ENCODE measurements at places on chromosomes 6 and 20.

DNA sequence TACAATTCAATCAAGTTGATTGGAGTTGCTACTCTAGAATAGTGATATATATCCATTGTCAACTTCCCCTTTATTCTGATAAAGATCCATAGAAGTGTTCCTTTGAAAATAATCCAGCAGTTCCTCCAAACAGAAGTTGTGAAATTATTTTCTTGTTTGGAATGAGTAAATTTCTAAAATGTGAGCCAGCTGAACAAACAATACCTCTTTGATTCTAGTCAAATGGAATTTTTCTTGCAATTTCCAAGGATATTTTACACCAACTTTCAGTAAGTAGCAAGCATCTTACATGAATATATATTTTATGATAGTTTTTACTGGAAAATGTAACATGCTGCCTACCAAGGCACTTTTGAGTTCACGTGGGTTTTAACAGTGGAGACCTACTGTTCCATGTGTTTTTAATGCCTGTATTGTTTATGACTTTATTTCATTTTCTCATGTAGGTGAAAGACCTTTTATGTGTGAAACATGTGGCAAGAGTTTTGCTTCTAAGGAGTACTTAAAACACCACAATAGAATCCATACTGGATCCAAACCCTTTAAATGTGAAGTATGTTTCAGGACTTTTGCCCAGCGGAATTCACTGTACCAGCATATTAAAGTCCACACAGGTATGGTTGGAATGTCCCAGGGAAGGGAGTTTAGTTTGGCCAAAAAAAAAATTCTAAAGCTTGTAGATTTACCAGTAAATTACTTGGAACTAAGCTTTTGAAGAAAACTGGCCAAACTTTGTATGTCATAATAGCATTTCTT, 6.5 kb downstream of the GZF1 start:
- no peak for DNase-seq

DNA sequence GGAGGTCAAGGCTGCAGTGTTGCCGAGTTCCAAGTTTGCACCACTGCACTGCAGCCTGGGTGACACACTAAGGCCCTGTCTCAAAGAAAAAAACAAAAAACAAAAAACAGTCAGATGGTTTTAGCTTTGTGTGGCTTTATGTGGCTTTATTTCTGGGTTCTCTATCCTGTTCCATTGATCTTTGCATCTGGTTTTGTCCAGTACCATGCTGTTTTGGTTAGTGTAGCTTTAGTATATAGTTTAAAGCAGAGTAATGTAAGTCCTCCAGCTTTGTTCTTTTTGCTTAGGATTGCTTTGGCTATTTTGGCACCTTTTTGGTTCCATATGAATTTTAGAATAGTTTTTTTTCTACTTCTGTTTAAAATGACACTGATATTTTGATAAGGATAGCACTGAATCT, 225.5 kb downstream of the HDGFL1 start:
- DNase-seq = no peak

- no peak for DNase-seq
These were observed 41.3 kb upstream of the IL20RA start for GRCh38 chr6:137086031-137086430.

DNA sequence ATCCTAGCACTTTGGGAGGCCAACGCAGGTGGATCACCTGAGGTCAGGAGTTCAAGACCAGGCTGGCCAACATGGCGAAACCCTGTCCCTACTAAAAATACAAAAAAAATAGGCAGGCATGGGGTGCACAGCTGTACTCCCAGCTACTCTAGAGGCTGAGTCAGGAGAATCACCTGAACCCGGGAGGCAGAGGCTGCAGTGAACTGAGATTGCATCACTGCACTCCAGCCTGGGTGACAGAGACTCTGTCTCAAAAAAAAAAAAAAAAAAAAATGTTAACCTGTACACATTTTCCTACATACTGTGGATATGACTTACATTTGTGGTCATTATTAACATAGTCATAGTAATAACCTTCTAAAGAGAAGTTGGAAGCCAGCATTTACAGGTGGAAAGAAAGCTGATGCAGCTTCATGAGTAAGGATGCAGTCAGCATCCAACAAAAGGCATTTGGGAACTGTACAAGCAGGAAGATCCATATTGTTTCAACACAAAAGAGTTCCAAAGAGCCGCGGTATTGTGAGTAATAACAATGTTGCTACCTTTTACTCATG, 186.2 kb downstream of the GPX5 start:
- no peak for DNase-seq

DNA sequence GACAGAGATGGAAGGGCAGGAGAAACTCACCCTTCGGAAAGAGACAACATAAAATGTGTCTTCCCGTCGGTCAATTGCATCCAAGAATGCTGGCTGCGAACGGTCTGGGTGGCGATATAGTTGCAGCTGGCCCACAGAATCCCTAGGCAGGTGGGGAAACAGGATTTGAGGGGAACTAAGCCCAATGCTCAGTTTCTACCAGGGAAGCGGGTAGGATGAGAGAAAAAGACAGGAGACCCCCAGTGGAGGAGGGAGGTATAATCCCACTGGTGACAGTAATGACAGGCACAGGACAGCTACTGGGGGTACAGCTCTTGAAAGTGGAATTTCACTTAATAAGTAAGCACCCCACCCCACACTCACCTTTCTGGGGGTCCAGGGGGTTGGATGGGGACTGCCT, 7.5 kb upstream of the TNXB start:
- DNase-seq = no peak

DNA sequence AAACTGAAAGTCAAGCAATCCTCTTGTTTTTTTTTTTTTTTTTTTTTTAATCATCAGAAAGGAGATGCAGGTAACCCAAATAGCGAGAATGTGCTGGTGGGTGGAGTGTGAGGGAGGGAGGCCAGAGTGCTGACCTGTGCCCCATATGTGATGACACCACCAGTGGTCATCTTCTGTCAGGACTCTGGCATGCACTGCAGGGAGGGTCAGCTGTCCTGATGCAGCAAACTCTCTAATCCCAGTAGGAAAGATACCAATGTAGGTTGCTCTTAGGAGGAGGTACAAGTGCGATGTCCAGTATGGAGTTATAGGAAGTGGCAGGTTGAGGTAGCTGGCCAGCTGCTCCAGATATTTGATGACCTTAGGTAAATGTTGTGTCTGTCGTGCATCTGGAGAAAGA, 2.8 kb upstream of the CST4 start:
- DNase-seq = no peak

DNA sequence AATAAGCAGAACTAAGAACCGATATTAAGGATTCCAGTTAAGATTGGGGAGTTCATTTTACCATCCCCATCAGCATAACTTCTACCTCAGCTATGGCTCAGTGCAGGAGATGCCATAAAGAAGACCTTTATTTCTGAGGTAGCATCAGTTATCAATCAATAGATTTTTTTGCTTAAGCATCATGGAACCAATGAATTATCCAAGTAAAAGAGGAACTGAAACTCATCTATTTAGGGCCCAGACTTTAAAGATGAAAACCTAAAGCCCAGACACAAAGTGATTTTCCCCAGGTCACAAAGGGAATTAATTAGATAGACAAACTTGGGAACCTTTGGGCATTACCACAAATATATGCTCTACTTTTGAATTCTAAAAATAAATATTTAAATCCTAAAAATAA, 59.2 kb upstream of the TINAG start:
- DNase-seq = no peak

DNA sequence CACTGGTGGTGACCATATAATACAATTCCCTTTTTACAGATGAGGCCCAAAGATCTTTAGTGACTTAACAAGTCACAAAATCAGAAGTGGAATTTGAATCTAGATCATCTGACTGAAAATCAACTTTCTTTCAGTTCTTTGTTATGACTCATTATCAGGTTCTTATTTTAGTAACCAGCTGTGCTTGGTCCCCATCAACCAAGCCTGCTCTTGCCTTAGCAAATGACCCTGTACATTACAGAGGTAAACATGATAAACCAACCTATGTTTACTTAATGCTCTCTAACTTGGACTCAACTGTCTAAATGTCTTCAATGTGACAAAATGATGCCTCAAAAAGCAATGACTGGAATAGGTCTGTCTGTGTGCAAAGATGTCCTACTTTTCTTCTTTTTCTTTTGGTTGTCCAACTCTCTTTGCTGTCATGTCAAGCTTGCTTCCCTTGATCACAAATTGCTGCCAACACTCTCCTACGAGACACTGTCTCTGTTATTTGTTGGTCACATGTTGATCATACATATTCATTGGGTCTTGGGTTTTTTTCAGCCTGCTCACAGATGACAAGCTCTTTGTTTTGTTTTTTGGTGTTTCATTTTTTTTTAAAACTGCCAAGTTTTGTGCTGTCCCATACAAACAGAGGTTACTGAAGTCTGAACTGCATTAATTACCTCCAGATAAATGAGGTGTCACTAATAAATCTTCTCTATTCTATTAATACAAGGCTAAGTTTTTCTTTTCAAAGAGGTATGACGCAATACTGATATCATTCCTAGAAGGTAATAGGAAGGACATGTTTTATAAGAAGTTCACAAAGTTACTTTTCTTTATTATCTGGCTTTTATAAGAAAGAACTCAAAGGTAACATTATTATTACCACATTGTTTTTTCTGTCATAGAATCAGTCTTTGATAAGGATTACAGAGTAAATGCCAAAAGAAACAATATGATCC, 62.2 kb upstream of the PLN start:
- no peak for DNase-seq

GRCh38 chr6:143107911-143108761, 47.4 kb downstream of the AIG1 start:
- no peak for DNase-seq

- DNase-seq = peak; percentile 70
These were observed 5.6 kb upstream of the HLA-DOA start for GRCh38 chr6:33014841-33015634.

DNA sequence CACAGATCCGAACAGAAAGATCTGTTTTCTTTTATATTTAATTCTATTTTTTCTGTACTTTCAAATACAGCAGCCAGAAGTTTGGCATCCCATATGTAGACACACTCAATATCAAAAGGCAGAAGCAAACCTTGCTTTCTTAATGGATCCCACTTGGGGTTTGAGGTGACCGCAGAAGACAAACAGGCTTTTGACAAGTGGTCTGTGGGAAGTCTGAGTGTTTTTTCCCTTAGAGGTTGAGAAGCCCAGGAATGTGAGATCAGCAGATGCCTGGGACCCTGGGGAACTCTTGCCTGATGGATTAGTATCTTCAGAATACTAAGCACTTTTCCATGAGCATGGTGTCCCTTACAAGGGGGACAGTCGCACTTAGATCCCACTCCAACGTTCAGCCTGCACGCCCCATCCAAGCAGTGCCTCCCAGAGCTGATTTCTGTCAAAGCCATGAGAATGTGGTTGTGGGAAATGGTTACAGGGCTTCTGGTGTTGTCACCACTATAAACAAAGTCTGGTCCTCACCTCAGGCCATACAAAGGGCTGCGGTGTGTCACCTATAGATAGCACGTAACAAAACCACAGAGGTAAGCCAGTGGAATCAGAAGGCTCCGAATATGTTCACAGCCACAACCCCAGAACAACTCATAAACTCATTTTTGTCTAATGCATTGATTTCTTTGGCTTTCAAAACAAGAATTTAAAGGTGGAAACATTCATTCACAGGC, 12.7 kb downstream of the IL17F start:
- peak; percentile 13 for DNase-seq

DNA sequence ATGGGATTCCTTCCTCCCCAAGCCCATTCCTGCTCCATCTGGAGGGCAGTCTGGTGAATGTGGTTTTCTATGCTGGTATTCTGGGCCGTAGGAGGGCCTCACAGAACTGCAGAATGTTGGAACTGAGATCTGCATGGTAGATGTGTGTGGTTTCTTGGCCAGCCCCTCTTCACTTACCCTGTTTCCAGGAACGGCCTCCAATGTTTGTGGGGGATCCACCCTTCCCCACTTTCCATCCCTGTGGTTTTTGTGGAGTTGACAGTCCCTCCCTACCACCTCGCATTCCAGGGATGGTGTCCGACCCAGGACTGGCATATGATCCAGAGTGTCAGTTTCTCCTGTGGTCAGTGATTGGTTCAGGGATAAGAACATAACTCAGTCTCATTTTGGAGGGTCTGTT, 26.7 kb upstream of the TMEM14A start:
- DNase-seq = no peak

GRCh38 chr6:11994875-11995461, 17.1 kb upstream of the HIVEP1 start:
- no peak for DNase-seq

All from activated CD4-positive, alpha-beta T cell treated with anti-CD3 and anti-CD28 coated beads, Interleukin-2, amount 50 U/mL, for 24 hours (primary cell).